Stimulated activated CD8-positive, alpha-beta memory T cell treated with anti-CD3 and anti-CD28 coated beads, Interleukin-7, amount 100 ng/mL, for 1 hour (primary cell): ENCODE measurements at places on chromosomes 3 and 15.

- DNase-seq, result no peak
Observed at GRCh38 chr3:177213801-177214535, 16.7 kb upstream of the TBL1XR1 start.

GRCh38 chr3:122714273-122714672 is 33.6 kb downstream of the PARP14 start:
- DNase-seq, result no peak

DNA sequence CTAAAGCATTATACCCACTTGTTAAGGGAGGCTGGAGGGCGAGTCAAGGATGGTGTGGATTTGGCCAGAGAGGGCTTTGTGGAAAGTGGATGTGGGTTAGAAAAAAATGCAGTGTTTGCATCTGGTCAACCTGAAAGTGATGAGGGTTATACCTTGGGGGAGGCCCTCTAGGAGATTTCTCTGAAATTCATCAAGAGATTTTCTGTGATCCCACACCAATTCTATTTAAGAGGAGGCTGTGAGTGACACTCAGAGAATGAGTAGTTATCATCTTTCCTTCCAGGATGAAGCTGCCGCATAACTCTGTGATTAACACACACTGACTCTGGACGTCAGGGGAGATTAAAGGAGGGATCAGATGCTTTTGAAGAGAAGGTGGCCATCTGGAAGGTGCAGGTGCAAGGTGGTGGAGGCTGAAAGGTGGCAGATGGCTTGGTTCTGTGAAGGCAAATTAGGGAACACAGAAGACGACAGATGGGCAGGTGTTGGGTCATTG is 54.8 kb downstream of the ANAPC13 start:
- DNase-seq, result no peak

DNA sequence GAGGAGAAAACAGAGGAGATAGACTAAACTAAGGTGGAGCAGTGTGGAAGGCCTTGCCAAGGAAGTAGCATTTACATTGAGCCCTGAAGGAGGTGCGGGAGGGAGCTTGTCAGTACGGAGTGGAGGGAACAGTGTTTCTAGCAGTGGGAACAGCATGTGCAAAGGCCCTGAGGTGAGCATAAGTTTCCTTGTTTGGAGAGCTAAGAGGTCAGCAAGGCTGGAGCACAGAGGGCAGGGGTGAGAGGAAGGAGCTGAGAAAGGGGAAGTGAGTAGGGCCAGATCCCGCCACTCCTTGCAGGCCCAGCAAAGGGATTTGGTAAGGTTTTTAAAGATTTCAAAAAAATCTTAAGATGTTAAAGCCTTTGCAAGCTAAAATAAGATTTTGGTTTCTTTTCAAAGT is 70.1 kb downstream of the HMCES start:
- DNase-seq, result no peak

- DNase-seq, result peak; percentile 44
Observed at GRCh38 chr3:36907911-36908646, 36.8 kb downstream of the TRANK1 start.

DNA sequence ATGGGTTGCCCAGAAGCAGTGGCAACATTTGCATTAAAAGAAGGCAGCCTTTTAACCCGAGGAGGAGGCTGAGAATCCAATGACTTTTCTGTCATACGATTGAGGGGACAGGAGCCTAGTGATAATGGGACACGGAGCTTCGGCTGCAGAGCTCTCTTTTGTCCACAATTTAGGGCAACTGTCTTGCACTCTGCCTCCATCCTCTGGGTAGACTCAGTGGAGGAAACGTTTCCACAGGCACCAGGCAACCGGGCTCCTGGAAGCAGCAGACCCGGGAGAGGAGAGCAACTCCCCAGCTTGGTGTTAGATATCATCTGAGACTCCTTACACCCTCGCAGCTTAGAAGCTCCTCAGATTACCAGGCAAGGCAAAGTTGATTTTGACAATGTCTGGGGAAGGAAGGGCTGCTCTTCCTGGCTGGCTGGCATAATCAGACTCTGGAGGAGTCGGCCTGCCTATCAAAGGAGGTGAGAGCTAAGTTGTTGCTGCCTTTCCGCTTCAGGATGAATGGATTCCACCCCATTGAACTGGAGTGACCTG is 43.5 kb upstream of the RNU6-1 start:
- no peak for DNase-seq

- no peak for DNase-seq
Observed at GRCh38 chr15:101172501-101173071, 79.3 kb downstream of the CHSY1 start.

- DNase-seq, result no peak
Observed at GRCh38 chr3:40387001-40387894, at the start of gene ENTPD3. Gene ENTPD3 (plus strand): TSS chr3:40387184. CDS start chr3:40388058, 874 bp downstream.

- no peak for DNase-seq
Observed at GRCh38 chr3:98329392-98330124, 24.1 kb upstream of the OR5K4 start.

DNA sequence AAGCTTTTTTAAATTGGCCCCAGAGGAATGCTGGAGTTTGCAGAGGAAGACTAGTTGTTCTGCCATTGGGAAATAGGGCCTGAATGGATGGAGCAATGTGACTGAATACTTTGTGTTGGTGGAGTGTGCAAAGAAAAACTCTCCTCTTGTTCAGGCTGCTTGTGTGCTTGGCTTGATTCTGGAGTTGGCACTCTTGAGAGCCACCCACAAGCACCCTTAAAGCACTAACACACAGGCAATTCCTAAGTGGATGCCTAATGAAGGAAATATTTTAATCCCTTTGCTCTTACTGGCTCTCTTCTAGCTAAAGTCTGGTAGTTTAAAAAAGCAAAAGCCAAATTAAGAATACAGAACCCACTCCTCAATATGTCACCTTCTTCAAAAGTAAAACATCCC is 304.4 kb upstream of the C2CD4B start:
- DNase-seq, result no peak

DNA sequence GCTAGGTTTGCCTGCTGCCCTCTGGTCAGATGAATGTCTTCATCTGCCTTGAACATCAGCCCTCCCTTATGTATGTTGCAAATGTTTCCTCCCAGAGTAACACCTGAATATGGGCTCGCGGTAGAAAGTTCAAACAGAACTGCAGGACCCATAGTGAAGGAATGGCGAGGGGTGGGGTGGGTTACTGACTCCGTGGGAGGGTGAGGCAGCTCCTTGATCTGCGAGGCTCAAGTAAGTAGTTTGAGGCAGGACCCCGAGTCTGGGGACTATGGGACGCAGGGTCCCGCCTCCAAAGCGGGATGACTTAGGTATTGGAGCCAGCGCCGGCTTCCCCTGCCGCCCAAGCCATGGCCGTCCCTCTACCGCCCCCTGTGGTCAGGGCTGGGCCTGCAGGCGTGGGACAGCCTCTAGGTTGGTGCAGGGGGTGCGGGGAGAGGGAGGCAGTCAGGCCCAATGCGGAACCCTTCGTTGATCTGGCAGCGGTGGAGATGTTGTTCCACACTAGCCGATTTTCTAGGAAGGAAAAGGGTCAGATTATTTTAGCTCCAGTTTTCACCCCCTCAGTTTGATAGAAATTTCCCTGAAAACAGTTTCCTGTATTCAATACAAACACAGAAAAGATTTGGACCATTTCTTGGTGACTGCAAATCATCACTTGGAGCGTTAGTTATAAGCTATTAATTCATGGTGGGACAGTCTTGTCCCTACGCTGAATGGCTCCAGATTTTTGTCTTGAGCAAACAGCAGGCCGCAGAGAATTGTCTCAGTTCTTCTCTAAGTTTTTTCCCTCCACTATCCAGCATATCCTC is 72.3 kb downstream of the CORO2B start:
- no peak for DNase-seq

DNA sequence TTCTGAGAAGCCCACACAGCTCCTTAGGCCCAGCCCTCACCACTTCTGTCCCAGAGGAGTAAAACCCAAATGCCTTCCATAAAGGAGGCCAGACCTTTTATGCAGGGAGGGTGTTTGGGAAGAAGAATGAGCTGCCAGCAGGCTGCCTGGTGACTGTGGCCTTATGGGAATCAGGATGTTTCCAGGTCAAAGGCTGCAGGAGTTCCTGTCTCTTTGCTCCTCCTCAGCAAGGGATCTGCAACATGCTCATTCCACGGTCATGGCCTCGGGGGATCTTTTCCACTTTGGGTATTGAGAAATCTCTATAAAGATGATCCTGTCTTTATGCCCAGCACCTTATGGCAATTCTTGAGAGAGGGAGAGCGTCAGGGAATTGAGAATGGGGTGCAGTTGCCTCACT is 25.2 kb upstream of the MAGEF1 start:
- no peak for DNase-seq

GRCh38 chr3:46097691-46098241 is 70.5 kb upstream of the XCR1 start:
- DNase-seq, result no peak

DNA sequence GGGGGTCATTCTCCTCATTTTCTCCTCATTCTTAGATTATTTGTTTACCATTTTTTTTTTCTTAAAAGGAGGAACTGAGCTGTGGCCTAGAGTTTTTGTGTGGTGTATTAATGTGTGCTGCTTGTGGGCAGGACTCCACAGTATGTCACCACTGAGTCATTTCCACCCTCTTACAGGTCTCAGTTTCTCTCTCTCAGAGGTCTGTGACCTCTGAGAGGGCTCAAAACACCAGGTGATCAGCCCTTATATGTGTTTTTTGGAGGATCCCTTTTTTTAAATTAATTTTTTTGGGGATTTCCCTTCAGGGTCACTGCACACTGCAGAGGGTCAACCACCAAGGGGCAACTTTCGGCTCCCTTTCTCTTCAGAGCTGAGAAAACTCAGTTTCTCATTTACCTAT is 166.4 kb downstream of the SUCNR1 start:
- DNase-seq, result no peak

- no peak for DNase-seq
Observed at GRCh38 chr15:42595626-42596240, 20.3 kb downstream of the STARD9 start.

DNA sequence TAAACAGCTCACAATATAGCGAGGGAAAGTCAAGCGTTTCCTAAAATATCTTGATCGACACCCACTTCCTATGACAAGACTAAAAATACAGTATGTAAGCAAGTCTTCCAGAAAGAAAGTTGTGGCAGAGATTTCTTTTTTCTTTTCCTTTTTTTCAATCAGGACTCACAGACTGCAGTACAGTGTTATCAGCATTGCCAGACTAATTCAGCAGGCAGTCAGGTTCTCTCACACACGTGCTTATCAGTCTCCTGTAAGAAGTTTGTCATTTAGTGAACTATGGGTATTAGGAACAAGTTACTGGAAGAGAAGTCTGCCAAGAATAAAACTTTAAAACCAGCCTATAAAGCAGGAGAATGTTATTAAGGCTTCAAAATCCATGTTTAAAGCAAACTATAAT is 32.8 kb upstream of the ZNF385D start:
- no peak for DNase-seq

DNA sequence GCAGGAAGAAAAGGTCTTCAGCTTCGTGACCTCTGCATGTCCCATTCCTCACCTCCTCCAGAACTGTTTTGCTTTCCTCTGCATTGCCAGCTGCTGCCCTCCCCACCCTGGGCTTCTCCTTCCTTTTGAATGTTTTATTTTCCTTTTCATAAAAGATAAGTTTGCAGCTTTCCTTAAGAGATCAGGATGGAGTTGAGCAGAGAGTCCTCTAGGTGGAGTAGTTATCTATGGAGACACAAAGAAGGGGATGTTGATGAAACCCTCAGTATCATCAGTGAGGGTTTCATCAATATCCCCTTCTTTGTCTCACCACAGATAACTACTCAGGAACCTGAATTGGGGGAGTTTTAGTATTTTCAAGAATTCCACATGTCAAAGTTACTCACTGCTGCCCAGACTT is 19.0 kb upstream of the SLC25A36 start:
- no peak for DNase-seq

DNA sequence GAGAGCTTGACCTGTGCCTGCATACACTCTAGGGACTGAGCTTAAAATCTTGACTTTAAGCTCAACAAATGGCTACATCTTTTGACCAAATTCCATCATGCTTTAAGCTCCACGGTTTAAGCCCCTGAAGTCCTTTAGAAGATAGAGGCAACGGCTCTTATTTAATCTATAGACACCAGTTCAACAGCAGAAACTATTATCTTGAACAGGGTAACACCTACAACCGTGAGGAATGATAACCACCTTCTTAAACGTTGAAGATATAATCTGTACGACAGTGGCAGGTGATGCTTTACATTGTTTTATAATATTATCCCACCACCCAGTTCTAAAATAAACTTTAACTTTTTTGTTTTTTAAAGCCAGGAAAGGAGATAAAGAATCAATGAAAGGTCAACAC is 1007.8 kb downstream of the FHIT start:
- DNase-seq, result no peak

- DNase-seq, result no peak
Observed at GRCh38 chr3:75938921-75939320, 153.6 kb upstream of the ZNF717 start.

- no peak for DNase-seq
Observed at GRCh38 chr3:55468251-55468650, 18.9 kb downstream of the WNT5A start.

- DNase-seq, result no peak
Observed at GRCh38 chr3:189820365-189820720, 189.2 kb downstream of the TP63 start.

GRCh38 chr3:113084777-113085176 is 94.0 kb downstream of the GTPBP8 start:
- no peak for DNase-seq

- no peak for DNase-seq
Observed at GRCh38 chr3:83823095-83823494, 1135.7 kb upstream of the CADM2 start.

DNA sequence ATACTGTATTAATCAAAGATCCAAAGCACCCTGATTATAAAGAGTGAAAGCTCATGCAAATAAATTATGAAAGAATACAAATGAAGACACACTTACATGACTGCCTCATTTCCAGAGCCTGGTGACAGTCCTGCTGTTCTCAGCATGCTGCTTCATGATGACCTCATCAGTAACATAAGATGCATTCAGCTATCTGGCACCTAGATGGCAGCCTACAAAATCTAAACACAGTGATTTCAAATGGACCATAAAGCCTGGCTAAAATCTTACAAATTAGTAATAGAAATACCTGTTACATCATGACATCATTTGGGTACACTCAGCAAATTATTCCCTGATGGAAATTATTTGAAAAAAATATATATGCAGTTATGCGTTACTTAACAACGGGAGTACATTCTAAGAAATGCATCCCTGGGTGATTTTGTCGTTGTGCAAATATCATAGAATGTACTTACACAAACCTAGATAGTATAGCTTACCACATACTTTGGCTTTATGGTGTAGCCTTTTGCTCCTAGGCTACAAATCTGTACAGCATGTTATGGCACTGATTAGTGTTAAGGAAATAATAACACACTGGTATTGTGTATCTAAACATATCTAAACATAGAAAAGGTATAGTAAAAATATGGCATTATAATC is 207.2 kb downstream of the EPHA3 start:
- no peak for DNase-seq

DNA sequence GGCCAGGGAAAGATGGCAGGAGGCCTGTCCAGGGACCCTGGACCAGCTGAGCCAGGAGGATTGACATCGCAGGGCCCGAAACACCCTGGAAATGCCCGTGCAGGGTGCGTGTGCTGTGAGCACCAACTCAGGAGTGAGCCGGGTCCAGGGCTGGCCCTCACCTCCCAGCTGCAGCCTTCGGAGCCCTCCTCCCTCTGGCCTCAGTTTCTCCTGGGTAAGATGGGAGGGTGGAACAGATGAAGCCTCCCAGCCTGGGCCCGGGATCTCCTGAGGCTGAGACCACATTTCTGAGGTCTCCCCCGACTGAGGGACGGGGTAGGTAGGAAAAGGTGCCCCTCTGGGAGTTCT is 5.3 kb upstream of the CALML4 start:
- no peak for DNase-seq

GRCh38 chr15:74130155-74130848 is at the start of gene ISLR2:
Gene ISLR2 (plus strand): TSS chr15:74130586. CDS start chr15:74132755, 2,169 bp downstream.
- no peak for DNase-seq

GRCh38 chr3:157384491-157384890 is 52.2 kb upstream of the PTX3 start:
- DNase-seq, result no peak
